ENCODE measurements at places on chromosomes 3 and 15. TPM values are rescaled to one million over a fixed set of nuclear protein-coding genes. Genes with fewer than 3 reads are reported as not detected.

The ACKR2 gene
- total RNA-seq: 3.1 TPM

The TEX55 gene
- not detected for total RNA-seq

The AADACL2 gene
- not detected for total RNA-seq

The CAPN3 gene
- 8.0 TPM for total RNA-seq

The SLC35G2 gene
- 4.7 TPM for total RNA-seq

The DNAH12 gene
- 20.1 TPM for total RNA-seq

DNA sequence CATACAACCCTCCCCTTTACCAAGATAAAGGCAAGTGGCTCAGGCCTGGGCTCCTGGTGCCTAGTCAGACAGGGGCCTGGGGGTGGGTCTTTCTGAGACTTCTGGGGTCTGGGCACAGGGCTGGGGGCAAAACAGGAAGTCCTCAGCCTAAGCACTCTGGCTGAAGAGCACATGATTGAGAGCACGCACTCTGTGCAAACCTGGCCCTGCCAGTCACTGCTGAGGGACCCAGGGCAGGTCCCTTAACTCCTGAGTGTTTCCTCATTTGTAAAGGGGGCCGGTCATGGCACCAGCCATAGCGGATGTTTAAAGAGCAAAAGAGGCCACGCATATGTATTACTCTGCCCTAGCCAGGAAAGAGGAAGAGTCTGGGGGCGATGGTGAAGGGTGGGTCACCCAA is 16.0 kb downstream of the TKT start:
- no peak for DNase-seq

- no peak for DNase-seq
These were observed 24.1 kb downstream of the CX3CR1 start for GRCh38 chr3:39255503-39256325.

DNA sequence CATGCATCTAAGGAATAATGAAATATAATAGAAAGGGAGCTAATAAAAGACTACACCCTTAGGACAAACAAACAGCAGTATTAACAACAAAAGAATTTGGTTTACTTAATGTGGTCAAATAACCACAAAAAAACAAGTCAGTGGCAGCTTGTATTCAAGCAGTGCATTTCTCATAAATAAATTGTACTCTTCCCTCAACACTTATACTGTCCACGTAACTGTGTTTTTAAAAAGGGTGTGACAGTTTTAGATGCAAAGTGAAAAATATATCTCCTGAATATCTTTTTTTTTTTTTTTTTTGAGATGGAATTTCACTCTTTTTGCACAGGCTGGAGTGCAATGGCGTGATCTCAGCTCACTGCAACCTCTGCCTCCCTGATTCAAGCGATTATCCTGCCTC is 698.2 kb upstream of the CADM2 start:
- DNase-seq: no peak

- no peak for DNase-seq
These were observed 40.2 kb downstream of the GJD2 start for GRCh38 chr15:34714476-34715121.

DNA sequence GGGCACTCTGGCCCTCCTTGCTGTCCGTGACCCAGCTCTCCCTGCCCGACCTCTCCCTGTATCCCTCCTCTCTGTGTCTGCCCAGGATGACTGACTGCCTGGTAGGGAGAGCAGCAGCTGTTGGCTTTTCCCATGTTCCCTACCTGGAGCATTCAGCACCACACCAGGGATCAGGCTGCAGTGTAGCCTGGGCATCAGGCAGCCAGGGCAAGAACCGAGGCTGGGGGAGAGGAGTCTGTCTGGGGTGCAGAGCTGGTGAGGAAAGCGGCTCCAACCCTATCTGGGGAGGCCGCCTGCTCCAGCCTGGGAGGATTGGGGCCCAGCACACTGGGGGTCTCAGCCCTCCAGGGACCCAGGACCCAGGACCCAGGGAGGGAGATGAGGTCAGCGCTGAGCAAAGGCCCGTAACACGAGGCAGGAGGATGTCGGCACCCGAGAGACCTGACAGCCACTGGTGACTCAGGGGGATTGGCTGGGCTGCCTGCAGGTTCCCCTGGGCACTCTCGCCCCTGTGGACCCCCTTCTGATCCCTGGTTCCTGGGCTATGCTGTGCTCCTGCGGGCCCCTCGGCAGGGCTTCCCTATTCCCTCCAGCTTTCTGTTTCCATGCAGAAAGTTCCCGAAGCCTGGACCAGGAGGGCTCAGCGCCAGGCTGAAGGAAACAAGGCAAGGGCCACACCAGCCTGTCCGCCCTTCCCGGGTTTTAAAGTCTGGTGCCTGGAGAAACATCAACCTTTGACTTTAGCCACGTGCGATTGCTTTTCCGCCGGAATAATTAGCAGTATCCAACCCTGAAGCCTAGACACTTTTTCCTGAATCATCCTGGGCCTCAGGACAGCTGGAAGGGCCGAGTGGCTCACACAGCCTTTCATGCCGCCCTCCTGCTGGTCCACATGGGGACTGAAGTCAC is 128.2 kb upstream of the MEF2A start:
- peak; percentile 21 for DNase-seq

DNA sequence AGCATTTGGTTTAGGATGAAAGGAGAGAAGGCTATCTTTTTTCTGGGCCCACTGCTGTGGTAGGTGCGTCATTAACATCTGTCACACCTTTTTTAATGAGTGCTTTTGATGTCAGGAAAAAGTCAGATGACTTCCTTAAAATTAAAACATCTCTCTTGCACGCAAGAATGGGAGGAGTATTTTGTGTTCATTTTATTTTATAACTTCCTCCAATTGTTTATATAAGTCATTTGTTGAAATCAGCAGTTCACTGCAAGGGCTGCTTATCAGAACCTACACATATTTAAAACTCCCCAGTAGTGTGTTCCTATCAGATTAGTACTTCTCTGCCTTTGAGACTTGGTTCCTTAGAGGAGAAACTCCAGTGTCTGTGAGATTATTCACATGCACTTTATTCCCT is 143.8 kb downstream of the NEO1 start:
- no peak for DNase-seq

DNA sequence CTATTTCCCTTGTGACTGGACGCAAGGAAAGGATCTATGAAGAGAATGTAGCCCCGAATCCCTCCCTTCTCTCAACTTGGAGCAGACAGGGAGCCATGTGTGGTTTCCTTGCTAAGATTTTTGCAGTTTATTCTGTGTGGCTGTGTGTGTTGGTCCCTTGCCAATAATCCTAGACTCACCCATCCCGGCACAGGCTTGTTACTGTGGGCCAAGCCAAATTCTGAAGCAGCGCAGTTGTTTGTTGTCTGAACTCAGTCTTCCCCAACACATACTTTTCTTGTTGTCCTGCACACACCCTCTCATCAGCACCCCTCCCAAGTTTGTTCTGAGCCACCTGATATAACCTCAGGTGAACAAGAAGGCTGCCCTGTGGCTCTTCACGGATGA is 193.3 kb upstream of the CTDSPL start:
- peak; percentile 53 for DNase-seq

DNA sequence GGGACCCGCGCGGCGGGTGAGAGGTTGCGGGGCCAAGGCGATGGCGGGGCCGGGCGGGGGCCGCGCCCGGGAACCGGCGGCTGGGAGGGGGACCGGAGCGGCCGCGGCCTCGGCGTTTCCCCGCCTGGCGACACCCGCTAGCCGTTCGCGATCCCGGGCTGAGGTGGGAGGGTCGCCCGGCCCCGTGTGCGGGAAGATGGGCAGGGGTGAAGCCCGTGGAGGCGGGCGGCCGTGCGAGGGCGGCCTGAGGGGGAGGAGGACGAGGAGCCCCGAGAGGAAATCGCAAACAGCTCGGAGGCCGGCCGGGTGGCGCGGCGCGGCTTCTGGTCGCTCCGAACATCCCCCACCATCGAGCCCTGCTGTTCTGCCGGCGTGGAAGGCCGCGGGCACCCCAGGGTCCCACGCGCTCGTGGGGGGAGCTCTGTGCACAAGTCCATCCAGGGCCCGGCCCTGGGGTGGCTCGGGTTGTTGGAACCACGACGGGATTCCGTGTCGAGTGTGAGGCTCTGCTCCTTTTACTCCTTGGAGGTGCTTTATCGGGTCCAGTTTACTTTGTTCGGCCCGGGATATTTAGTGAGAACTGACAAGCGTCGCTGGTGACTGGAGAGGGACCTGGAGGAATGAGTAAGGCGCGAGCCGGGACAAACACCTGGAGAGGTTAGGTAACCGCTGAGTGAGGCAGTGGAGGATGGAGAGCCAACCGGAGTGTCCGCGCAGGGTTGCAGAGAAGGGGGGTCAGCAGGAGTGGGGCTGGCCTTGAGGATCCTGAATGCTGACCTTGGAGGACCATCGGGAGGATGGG is 728 bp downstream of the CRTC3 start:
- peak; percentile 73 for DNase-seq

DNA sequence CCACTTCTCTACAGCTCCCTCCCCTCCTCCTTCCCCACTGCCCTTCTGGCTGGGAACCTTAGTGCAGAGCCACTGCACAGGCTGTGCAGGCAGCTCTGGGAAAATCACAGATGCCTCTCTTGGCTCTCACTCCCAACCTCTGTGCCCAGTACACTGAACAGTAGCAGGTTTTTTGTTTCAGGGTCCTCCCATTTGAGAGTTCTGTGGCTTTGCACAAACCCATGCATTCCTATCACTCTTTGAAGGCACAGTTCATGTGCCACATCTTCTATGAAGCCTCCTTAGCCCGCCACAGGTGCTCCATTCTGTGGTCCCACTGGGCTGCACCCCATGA is 103.9 kb downstream of the SNRK start:
- no peak for DNase-seq

DNA sequence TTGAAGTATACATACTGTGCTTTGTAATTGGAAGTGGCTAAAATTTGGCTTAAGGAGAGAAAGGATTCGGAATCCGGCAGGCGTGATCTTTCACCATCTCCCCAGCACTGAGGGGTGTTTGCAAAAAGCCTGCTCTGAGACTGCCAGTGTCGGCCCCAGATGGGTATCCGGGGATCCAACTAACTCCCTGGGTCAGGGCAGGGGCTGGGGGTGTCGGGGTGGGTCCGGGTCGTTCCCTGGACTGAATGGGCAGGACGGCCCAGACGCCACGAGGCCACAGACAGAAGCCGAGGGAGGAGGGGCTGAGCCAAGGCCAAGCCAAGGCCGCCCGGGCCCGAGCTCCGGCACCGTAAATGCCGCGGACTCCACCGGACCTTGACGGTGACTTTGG is 349 bp downstream of the PPIB start:
- DNase-seq: no peak

All from ovary (tissue), 10 donors.